Activated naive CD8-positive, alpha-beta T cell treated with anti-CD3 and anti-CD28 coated beads for 36 hours (primary cell): ENCODE measurements at places on chromosomes 11 and 22. TPM values are rescaled to one million over a fixed set of nuclear protein-coding genes. Genes with fewer than 3 reads are reported as not detected.

- no peak for DNase-seq
- no peak overlapping the region for H3K27ac ChIP-seq
- peaks cover 76% of the 10 kb centered on the region for H3K36me3 ChIP-seq
Observed at GRCh38 chr11:14705067-14705466, 61.5 kb downstream of the PDE3B start.

GRCh38 chr11:6253197-6253596, 6.4 kb upstream of the CCKBR start:
- no peaks in the 10 kb centered on the region for H3K36me3 ChIP-seq
- no peaks in the 10 kb centered on the region for H3K4me1 ChIP-seq
- no peak overlapping the region for H3K4me3 ChIP-seq
- no peak for DNase-seq

DNA sequence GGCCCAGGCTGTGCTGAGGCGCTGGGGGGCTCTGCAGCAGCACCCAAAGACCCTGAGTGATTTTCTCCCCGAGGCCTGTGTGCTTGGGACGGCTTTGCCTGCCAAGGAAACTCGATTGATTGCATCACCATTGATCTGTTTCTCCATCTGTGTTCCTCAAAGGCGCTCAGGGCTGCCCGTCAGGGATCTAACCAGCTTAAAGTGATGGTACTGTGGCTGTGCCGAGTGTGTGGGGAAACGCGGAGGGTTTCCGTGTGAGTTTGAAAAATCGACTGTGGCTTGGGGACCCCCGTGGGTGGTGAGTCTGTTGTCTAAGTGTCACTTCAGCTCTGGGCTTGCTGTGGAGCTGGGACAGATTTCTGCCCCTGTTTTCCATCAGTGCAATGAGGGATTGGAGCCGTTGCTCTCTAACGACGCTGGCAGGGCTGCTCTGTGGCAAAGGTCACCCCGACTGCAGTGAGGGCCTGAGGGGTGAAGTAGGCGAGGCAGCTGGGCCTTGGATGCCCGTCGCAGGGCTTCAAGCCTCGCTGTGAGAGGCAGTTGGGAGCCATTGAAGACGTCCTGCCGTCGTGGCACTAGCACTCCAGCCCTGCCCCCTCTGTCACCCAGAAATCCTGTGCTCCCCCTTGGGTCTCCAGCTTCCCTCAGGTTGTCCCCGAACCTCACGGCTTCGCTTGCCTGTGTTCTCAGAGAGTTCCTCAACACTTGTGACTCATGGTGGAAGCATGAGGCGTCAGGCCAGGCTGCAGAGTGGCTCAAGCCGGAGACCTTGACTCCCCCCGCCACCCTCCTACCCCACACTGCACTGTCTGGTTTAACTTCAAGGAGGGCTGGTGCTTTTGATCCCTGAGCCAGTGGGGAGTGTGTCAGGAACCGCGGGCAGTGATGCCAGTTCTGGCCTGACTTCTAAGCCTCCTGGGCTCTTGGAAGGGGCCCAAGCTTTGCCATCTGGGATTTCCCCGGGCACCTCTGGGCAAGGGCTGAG, 21.8 kb downstream of the CACNA1I start:
- no peaks in the 10 kb centered on the region for H3K4me1 ChIP-seq
- no peak overlapping the region for H3K27ac ChIP-seq
- no peak for DNase-seq
- H3K36me3 ChIP-seq: no peaks in the 10 kb centered on the region

The MUC5AC gene
- total RNA-seq: not detected

DNA sequence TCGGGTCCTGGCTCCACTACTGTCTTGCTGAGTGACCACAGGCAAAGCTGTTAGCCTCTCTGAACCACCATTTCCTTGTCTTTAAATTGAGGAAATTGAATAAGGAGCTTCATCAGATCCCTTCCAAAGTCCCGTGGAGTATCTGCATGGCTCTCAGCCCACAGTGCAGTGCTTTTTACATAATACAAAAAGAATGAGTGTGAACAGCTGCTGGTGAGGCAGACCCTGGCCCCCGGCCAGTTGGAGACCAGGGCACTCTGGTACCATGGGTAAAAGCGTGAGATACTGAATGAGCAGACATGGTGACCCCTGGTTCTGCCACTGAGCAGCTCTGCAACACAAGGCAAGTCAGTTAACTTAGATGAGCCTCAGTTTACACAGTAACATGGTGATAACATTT, 86.8 kb downstream of the GALNT18 start:
- peaks cover 3% of the 10 kb centered on the region for H3K27me3 ChIP-seq
- no peak overlapping the region for H3K27ac ChIP-seq
- no peaks in the 10 kb centered on the region for H3K36me3 ChIP-seq
- H3K4me3 ChIP-seq: no peak overlapping the region
- H3K4me1 ChIP-seq: no peaks in the 10 kb centered on the region
- DNase-seq: no peak

The PTH gene
- not detected for total RNA-seq

- H3K4me3 ChIP-seq: no peak overlapping the region
- H3K27me3 ChIP-seq: no peaks in the 10 kb centered on the region
- peaks cover 11% of the 10 kb centered on the region for H3K4me1 ChIP-seq
- peak overlapping the region; percentile 50 for H3K27ac ChIP-seq
- no peak for DNase-seq
Observed at GRCh38 chr11:126346586-126346940, 8.9 kb upstream of the ST3GAL4 start.

GRCh38 chr11:68448604-68449011, 11.9 kb upstream of the PPP6R3 start:
- no peaks in the 10 kb centered on the region for H3K27me3 ChIP-seq
- peaks cover 15% of the 10 kb centered on the region for H3K36me3 ChIP-seq
- peaks cover 6% of the 10 kb centered on the region for H3K4me1 ChIP-seq
- H3K27ac ChIP-seq: no peak overlapping the region
- H3K4me3 ChIP-seq: no peak overlapping the region

The PUS3 gene
- total RNA-seq: 16.1 TPM

- H3K27ac ChIP-seq: no peak overlapping the region
- DNase-seq: no peak
- H3K4me1 ChIP-seq: no peaks in the 10 kb centered on the region
- no peaks in the 10 kb centered on the region for H3K27me3 ChIP-seq
- H3K4me3 ChIP-seq: no peak overlapping the region
- H3K36me3 ChIP-seq: no peaks in the 10 kb centered on the region
Observed at GRCh38 chr11:110479108-110480101, 49.7 kb downstream of the FDX1 start.

DNA sequence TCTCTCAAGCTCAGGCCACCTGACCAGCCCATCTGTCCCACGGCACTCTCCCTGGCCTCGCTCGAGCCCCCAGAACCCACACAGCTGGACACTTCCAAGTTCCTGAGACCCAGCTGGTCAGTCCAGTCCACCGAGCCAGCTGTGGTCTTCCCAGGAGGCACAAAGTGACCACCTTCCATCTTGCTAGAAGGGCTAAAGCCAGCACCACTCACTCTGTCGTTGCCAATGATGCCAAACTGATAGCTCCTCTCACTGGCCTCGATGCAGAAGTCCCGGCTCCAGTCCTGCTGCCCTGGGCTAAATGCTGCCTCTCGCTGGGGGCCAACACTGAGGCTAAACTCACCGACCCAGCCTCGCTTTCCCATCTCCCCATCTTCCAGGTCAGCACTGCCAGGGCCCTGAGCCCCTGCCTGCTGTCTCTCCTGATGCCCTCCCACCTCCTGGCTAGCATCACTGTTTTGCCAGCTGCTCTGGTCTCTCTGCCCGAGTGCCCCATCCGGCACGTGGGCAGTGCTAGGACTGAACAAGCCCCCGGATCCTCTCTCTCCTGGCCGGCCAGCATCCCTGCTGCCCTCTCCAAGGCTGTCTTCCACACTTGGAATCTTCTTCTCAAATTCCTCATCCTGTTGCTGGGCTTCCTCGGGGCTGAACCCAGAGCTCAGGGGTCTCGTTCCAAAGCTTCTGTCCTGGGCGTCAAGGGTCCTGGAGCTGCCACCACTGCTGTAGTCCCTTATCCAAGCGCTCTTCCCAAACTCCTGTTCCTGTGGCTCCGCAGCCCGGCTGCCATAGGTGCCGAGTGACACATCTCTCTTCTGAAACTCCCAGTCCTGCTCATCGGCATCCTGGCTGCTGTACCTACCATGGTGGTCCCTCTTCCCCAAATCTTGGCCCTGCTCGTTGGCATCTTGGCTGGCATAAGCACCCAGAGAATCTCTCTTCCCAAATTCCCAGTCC, 15.4 kb downstream of the TNKS1BP1 start:
- no peak for DNase-seq
- no peak overlapping the region for H3K4me3 ChIP-seq
- peaks cover 20% of the 10 kb centered on the region for H3K36me3 ChIP-seq

The WT1 gene
- total RNA-seq: not detected

GRCh38 chr11:126522606-126523005, 167.1 kb downstream of the ST3GAL4 start:
- H3K27ac ChIP-seq: no peak overlapping the region
- H3K36me3 ChIP-seq: no peaks in the 10 kb centered on the region
- peaks cover 3% of the 10 kb centered on the region for H3K27me3 ChIP-seq
- no peak for DNase-seq
- H3K4me1 ChIP-seq: no peaks in the 10 kb centered on the region

DNA sequence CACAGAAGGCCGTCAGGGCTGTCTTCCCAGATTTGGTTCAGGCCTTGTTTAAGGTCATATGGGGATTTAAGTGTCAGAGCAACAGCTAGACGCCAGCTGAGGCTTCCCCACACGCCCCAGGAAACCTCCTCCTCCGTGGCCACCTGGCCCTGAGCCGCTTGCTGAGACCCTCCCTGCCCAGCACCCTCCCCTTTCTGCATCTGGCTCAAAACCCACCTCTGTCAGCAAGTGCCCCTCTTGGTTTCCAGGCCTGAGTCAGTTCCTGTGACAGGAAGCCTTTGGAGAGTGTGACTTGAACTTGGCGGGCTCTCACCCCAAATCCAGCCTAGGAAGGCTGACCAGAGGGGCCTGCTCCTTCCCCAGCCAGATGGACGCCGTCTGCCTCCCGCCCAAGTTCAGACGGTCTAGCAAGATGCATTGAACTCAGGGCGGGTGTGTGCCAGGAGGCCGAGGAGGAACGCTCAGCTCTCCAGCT, 561 bp downstream of the FXYD2 start:
- peak; percentile 40 for DNase-seq
- H3K36me3 ChIP-seq: no peaks in the 10 kb centered on the region
- H3K4me3 ChIP-seq: peak overlapping the region; percentile 13
- H3K27me3 ChIP-seq: no peaks in the 10 kb centered on the region
- H3K4me1 ChIP-seq: peaks cover 54% of the 10 kb centered on the region
- peak overlapping the region; percentile 84 for H3K27ac ChIP-seq
